ENCODE measurements at places on chromosomes 5 and 9.

DNA sequence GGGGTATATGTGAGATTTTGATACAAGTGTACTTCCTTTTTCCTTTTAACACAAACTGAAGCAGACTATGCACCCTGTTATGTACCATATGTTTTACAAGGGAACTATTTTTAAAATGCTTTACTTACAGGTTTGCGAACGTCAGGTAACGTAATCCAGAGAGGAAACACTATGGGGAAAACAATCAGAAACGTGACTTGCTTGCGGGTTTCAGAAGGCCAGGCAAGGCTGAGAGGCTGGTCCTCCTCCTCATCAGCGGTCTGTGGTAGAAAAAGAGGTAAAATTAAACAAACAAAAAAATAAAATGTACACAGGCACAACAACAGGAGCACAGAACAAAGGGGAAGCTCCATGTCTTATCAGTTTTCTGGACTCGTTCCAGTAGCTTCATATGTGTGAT is 141.2 kb downstream of the ACER2 start:
- DNase-seq: no peak

GRCh38 chr5:168125445-168126199 is 165.8 kb upstream of the WWC1 start:
- DNase-seq: no peak

DNA sequence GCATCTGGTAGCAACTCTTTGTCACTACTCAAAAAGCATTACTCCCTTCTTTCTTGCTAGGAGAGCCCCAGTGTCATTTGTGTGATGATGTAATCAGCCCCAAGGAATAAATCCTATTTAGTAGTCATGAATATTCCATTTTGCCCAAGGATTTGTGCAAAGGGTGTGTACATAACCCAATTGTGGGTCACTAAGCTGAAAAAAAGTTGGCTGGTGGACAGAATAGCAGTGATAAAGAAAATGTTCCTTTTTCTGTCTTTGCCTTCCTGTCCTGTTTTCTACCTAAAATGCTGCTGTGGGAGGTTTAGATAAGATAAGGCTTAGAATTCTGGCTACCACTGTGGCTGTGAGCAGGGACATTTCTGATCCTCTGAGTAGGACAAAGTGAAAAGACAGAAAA is 223.1 kb upstream of the ITGA1 start:
- no peak for DNase-seq

DNA sequence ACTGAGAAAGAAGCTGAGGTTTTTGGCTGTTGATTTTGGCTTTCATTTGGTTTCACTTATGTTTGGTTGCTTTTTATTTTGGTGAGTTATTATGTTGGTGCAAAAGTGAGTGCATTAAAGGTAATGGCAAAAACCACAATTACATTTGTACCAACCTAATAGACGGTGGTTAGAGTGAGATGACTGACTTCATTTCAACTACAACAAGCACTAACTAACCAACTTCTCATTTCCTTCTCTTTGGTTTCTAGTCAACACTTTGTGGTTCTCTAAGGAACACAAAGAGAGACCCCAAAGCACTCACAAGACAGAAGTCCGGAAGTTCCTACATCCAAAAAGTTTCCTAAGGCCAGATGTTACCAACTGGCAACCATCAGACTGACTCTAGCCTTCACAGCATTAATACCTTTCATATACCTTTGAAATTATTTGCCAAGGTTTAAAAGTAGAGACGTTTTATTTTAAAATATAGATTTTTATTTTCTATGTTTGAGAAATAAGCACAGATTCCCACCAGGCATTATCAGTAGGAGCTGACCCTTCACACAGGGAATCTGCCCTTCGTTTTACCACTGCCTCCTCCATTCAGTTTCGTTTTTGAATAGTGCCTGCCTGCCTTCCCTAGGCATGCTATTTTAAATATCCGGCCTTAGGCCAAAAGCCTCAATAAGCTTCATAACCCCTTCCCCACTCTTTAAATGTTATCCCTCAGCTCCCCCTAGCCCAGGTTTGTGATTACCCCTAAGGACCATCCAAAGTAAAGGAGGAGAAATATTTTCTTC is 301.1 kb upstream of the PTGER4 start:
- DNase-seq: no peak

DNA sequence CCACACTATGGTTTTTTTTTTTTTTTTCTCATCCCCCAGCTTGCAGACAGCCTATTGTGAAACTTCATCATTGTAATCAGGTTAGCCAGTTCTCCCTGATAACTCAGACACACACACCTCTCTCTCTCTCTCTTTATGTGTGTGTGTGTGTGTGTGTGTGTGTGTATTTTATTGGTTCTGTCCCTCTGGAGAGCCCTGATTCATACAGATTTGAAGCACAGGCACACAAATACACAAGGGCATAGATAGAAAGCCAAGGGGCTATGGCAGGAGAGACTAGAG is 20.6 kb upstream of the VCAN start:
- no peak for DNase-seq

GRCh38 chr5:31720811-31721345 is 81.9 kb downstream of the PDZD2 start:
- no peak for DNase-seq

All from activated effector memory CD4-positive, alpha-beta T cell treated with anti-CD3 and anti-CD28 coated beads, Interleukin-2, amount 50 U/mL, for 16 hours (primary cell).